ENCODE measurements at places on chromosomes 13 and 19.

DNA sequence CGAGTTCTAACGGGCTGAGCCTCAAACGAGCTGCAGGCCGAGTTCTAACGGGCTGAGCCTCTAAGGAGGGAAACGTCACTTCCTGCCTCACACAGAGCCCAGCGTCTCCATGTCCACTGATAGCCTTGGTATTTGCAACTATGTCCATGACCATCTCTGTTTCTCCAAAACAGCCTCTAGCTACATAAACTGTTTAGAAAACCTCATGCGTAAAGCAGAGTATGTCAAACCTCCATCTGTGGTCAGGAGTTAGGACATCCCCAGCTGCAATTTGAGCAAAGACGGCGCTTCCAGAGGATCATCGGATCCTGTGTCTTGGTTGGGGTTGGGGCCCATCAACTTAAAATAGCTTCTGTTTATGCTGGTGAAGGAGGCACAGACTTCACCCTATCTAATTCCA lies 20.8 kb downstream of the RASA3 start:
- no peak for DNase-seq

DNA sequence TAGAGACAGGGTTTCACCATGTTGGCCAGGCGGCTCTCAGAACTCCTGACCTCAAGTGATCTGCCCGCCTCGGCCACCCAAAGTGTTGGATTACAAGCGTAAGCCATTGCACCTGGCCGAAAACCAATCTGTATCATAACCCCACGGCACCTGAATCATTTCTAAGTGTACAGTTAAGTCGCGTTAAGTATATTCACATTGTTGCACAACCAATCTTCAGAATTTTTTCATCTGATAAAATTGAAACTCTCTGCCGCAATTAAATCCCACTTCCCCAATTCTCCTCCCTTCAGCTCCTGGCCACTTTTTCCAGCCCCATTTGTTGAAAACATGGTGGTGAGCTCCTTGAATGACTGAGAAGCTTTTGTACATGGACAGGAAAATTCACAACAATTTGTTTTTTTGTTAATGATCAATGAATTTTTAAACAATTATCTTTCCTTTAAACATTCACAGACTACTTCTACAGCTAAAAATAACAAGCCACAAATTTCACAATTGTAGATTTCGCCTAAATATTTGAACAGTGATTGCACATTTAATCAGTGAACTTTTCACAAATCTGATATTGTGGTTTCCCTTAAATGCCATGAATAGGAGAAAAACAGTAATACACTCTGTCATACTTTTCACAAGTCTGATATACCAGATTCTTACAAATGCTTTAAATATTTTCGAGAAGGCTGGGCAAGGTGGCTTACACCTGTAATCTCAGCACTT lies 13.8 kb downstream of the FGF21 start:
- DNase-seq = no peak

- no peak for DNase-seq
Measured at GRCh38 chr19:39122934-39123731, 2.5 kb upstream of the PAK4 start.

GRCh38 chr19:30132343-30133075 lies 190.5 kb downstream of the URI1 start:
- DNase-seq = no peak

- no peak for DNase-seq
Measured at GRCh38 chr19:5125797-5126497, 157.0 kb downstream of the KDM4B start.

- no peak for DNase-seq
Measured at GRCh38 chr13:49454388-49455006, 10.4 kb downstream of the SETDB2 start.

DNA sequence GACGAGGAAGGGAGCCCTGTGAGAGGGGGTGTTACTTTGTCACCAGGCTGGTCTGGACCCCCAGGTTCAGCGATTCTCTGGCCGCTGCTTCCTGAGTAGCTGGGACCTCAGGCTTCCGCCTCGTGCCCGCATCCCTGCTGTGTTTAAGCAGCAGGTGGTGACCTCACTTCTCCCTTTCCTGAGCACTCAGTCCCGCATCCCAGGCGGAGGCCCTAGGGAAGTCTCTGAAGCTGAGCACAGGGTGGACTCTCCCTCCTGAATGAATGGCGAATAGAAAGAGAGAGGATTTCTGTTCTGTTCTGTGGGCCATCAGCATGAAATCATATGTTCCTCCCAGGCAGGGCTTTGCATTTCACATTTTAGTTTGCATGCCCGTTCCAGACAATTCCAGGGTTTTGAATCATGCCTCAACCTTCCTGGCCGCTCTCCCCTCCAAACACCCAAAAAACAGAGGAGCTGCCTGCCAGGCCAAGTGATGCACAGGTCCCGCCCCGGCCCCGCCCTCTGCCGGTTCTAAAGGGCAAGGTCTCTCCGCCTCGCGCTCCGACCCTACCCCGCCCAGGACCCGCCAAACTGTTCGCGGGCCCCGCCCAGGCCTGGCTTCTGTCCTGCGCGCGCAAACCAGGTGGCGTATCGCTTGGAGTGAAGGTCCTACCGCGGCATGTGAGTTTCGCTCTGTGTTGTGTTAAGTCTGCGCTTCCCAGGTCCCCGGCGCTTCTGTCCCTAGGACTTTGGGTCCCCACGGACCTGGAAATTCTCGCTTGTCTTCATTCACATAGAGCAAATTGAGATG lies 35.1 kb upstream of the ZNF808 start:
- DNase-seq = peak; percentile 37

- no peak for DNase-seq
Measured at GRCh38 chr19:14167576-14168138, 31.3 kb upstream of the ASF1B start.

GRCh38 chr19:46659151-46660007 lies 1.6 kb downstream of the DACT3 start:
- DNase-seq = no peak

DNA sequence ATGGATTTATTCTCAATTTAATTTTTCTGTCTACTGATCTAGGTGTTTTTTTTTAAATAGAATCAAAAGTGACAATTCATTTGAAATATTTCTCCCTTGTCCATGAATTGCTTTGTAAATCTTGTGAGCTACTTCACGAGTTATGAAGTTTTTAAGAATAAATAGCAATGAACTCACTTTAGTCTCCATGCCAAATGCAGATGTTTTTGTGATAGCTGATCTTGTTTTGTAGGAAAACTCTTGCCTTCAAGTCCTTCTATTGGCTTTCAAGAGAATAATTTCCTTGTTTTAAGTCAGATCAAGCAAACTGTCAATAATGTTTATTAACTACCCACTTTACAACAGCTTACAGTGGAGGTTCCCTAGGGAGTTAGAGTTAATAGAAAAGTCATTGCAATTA lies 99.8 kb downstream of the ITGBL1 start:
- DNase-seq = no peak

DNA sequence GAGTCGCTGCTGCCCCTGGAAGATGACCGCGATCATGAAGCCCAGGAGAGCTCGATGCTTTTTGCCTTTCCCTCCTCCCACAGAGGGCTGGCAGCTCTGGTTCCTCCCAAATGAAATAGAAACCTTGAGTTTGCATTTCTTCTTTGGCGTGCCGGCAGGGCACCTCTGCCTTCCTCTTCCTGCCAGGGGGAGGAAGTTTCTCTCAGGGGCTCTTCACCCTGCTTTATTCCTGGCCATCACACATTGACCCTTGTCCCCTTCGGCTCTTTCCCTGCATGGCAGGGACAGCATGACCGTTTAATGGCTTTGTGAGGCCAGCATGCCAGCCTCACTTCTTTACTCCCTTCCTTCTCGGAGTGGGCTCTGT lies 47.9 kb downstream of the ACTN4 start:
- DNase-seq = no peak

GRCh38 chr19:50869479-50869878 lies 3.8 kb upstream of the KLK2 start:
- no peak for DNase-seq

GRCh38 chr13:93450191-93450621 lies 223.6 kb downstream of the GPC6 start:
- no peak for DNase-seq

GRCh38 chr13:94218951-94219350 lies 260.5 kb downstream of the DCT start:
- no peak for DNase-seq

- DNase-seq = no peak
Measured at GRCh38 chr13:65836066-65836465, 1394.1 kb downstream of the PCDH9 start.
